ENCODE measurements at places on chromosomes 13 and 19.

DNA sequence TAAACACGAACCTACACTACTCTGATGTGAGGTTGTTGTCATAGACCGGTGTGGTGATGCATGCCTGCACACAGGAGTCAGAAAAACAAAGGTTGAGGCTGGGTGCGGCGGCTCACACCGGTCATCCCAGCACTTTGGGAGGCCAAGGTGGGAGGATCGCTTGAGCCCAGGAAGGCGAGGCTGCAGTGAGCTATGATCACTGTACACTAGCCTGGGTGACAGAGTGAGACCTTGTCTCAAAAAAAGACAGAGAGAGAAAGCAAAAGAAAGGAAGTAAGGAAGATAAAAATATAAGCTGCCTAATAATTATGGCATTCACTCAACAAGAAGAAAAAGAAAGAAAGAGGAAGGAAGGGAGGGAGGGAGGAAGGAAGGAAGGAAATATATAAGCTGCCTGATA lies 9.3 kb downstream of the GP6 start:
- DNase-seq: no peak

- DNase-seq: no peak
These were observed 21.3 kb downstream of the TNFSF11 start for GRCh38 chr13:42595253-42595571.

DNA sequence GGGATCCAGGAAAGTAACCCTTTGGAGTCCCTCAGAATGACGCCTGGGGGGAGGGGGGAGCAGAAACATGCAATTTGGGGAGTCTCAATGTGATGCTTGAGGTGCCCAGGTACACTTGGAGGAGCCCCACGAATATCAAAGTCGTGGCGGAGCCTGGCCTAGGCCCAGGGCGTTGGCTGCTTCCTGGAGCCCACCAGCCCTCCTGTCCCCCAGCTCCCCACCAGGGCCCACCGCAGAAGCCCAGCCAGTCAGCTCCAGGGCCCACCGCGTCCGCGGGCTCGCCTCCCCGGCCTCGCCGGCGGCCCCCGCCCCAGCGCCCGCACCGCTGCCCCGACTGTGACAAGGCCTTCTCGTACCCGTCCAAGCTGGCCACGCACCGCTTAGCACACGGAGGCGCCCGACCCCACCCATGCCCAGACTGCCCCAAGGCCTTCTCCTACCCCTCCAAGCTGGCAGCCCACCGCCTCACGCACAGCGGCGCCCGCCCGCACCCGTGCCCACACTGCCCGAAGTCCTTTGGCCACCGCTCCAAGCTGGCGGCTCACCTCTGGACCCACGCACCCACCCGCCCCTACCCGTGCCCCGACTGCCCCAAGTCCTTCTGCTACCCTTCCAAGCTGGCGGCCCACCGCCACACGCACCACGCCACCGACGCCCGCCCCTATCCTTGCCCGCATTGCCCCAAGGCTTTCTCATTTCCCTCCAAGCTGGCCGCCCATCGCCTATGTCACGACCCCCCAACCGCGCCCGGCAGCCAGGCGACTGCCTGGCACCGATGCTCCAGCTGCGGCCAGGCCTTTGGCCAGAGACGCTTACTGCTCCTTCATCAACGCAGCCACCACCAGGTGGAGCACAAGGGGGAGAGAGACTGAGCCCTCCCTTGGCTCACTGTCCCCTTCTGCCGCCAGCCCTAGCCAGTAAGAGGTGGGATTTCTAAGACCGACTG lies 2.1 kb downstream of the ZNF575 start:
- DNase-seq: peak; percentile 16

- no peak for DNase-seq
These were observed 340.0 kb downstream of the DNAJC15 start for GRCh38 chr13:43363156-43363953.

DNA sequence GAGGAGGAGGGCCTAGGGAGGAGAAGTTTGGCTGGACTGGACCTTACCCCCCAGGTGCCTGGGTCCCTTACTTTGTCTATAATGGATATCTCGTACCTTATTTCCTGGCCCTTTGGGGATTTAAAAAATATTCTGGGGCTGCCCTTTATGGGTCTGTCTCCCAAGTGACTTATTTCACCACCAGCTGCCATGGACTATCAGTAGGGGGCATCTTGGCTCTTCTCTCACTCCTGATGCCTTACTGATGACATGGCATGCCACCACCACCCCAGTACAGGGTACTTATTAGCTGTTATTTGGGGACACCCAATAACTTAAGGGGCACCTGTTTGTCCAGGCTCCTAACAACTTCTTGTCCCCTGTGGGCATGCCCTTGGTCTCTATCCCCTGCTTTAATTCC lies 38.0 kb downstream of the NFIX start:
- no peak for DNase-seq

DNA sequence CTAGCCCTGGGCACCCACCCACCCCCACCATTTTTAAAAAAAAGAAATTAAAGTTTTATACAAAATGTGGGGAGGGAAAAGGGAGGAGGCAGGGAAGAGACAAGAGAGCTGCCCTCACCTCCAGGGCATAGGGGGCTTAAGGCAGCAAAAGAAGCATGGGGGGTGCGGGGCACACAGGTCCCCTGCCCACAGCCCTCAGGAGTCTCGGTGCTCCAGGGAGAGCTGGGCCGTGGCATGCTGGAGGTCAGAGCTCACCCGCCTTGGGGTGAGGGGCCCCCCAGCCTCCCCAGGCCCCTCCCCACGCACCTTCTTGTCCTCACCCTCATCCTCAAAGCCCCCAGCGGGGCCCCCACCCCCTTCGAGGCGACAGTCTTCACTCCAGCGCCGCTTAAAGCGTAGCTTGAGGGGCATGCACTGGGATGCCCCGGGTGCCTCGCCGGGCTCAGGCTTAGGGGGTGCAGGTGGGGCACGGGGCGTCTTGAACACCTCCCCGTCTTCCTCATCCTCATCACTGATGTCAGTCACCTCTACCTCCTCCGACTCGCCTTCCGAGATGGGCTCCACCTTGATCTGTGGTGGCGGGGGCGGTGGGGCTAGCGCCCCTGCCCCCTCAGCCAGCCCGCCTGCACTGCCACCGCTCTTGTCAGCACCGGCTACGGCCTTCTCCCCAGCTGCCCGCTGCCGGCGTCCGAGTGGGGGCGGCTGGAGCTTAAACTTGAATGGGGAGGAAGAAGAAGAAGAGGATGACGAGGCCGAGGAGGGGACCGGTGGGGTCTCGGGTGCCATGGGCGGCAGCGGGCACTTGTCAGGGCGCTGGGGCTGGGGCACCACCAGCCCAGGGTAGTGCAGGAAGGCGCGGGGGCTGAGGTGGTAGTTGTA lies 6.1 kb upstream of the GSK3A start:
- no peak for DNase-seq

DNA sequence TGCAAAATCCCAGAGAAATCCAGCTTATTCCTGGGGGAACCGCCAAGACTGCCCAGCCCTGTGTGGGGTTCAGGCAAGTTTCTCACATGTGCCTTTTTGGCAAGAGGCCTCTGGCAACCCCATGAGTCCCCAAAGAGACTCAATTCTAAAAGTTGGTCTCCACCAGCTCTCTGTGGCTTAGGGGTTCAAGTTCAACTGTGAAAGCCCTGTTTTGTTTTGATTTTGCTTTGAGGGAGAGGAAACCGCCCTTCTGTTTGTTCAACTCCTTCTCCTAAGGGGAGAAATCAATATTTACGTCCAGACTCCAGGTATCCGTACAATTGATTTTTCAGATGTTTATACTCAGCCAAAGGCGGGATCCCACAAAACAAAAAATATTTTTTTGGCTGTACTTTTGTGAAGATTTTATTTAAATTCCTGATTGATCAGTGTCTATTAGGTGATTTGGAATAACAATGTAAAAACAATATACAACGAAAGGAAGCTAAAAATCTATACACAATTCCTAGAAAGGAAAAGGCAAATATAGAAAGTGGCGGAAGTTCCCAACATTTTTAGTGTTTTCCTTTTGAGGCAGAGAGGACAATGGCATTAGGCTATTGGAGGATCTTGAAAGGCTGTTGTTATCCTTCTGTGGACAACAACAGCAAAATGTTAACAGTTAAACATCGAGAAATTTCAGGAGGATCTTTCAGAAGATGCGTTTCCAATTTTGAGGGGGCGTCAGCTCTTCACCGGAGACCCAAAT lies 583 bp upstream of the LDLR start:
- DNase-seq: no peak

Data from stimulated activated CD4-positive, alpha-beta T cell treated with anti-CD3 and anti-CD28 coated beads, Interleukin-4, amount 100 ng/mL, for 4 hours (primary cell).